ENCODE measurements at places on chromosomes 2 and 18. TPM values are rescaled to one million over a fixed set of nuclear protein-coding genes. Genes with fewer than 3 reads are reported as not detected.

The GYPC gene
- 267 TPM for total RNA-seq

The SYT4 gene
- total RNA-seq, result not detected

The RGPD3 gene
- total RNA-seq, result 0.43 TPM

The GLI2 gene
- 13.5 TPM for total RNA-seq

The MGAT4A gene
- total RNA-seq, result 0.68 TPM

The FEV gene
- total RNA-seq, result not detected

The MDH1B gene
- 0.93 TPM for total RNA-seq

The SRD5A2 gene
- not detected for total RNA-seq

The POTEE gene
- total RNA-seq, result not detected

The SPTBN1 gene
- total RNA-seq, result 310 TPM

The ITGB6 gene
- total RNA-seq, result 0.09 TPM

The MC5R gene
- not detected for total RNA-seq

The SAG gene
- total RNA-seq, result not detected

The SERPINB4 gene
- total RNA-seq, result not detected

The ERMN gene
- total RNA-seq, result not detected

The IL1RL2 gene
- total RNA-seq, result 1.7 TPM

The TSHZ1 gene
- total RNA-seq, result 6.2 TPM

The MEIS1 gene
- total RNA-seq, result 21.9 TPM

The TCF23 gene
- total RNA-seq, result not detected

The MBP gene
- 12.9 TPM for total RNA-seq

The ADD2 gene
- 0.12 TPM for total RNA-seq

The SMIM21 gene
- total RNA-seq, result not detected

The NOP58 gene
- 26.2 TPM for total RNA-seq

The DLGAP1 gene
- 0.12 TPM for total RNA-seq

The ALPP gene
- total RNA-seq, result not detected

The STARD6 gene
- not detected for total RNA-seq

The PLB1 gene
- 0.23 TPM for total RNA-seq

The CDH7 gene
- not detected for total RNA-seq

The GALNT5 gene
- total RNA-seq, result 1.7 TPM

The ARHGEF4 gene
- total RNA-seq, result 8.3 TPM

The SPC25 gene
- 0.35 TPM for total RNA-seq

The ABCA12 gene
- total RNA-seq, result not detected

The COLEC12 gene
- total RNA-seq, result 16.8 TPM

The DAW1 gene
- total RNA-seq, result 1.5 TPM

The FAP gene
- total RNA-seq, result 62.3 TPM

The ARHGAP28 gene
- 24.1 TPM for total RNA-seq

The ERFE gene
- 11.2 TPM for total RNA-seq

The PTPRN gene
- total RNA-seq, result 4.6 TPM

The DTNB gene
- total RNA-seq, result 5.3 TPM

The RMND5A gene
- total RNA-seq, result 15.2 TPM

The IL1B gene
- 0.09 TPM for total RNA-seq

The VWA3B gene
- not detected for total RNA-seq

The COQ10B gene
- 28.1 TPM for total RNA-seq

The XDH gene
- not detected for total RNA-seq

The IMMT gene
- total RNA-seq, result 48.9 TPM

The DPP4 gene
- total RNA-seq, result 96.3 TPM

The ABCB11 gene
- total RNA-seq, result 1.2 TPM

The CBLN2 gene
- 0.12 TPM for total RNA-seq

The VWC2L gene
- total RNA-seq, result not detected

The CD8B2 gene
- not detected for total RNA-seq
